ENCODE measurements at places on chromosomes 2 and 18.

- peak; percentile 68 for DNase-seq
Observed at GRCh38 chr2:160241251-160242137, 41.4 kb upstream of the ITGB6 start.

GRCh38 chr2:30655211-30655610 lies 152.0 kb downstream of the CAPN13 start:
- no peak for DNase-seq

GRCh38 chr2:203671876-203672275 lies 34.6 kb upstream of the CD28 start:
- no peak for DNase-seq

GRCh38 chr18:79372991-79373390 lies 22.7 kb upstream of the NFATC1 start:
- DNase-seq, result no peak

DNA sequence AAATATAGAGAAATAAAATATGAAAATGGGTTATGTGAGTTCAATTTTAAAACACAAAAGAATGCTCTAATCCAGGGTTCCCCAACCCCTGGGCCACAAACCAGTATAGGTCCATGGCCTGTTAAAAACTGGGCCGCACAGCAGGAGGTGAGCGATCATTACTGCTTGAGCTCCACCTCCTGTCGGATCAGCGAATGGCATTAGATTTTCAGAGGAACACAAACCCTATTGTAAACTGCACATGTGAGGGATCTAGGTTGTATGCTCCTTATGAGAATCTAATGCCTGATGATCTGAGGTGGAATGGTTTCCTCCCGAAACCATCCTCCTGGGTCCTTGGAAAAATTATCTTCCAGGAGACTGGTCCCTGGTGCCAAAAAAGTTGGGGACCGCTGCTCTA lies 34.7 kb downstream of the TTR start:
- no peak for DNase-seq

DNA sequence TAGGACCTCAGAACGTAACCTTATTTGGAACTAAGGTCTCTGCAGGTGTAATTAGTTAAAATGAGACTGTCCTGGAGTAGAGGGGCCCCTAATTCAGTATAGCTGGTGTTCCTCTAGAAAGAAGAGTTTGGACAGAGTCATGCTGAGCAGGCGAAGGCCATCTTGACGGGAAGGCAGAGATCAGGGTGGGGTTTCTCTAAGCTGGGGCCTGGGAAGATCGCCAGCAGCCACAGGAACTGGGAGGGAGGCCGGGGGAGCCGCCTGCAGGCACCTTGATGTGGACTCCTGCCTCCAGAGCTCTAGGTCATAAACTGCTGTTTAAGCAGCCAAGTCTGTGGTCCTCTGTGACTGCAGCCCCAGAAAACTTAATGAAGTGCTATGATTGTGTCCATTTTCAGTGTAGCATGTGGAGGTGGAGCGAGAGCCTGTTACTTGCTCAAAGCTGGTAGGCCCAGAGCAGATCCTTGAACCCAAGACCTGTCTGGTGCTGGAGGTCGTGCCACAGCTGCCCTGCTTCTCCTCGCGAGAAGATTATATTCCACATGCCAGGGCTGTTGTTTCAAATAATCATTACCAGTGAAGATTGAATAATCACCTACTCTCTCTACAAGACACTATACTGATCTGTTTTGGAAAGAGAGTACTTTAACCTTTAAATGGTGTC lies 105.7 kb downstream of the TPO start:
- DNase-seq, result no peak

DNA sequence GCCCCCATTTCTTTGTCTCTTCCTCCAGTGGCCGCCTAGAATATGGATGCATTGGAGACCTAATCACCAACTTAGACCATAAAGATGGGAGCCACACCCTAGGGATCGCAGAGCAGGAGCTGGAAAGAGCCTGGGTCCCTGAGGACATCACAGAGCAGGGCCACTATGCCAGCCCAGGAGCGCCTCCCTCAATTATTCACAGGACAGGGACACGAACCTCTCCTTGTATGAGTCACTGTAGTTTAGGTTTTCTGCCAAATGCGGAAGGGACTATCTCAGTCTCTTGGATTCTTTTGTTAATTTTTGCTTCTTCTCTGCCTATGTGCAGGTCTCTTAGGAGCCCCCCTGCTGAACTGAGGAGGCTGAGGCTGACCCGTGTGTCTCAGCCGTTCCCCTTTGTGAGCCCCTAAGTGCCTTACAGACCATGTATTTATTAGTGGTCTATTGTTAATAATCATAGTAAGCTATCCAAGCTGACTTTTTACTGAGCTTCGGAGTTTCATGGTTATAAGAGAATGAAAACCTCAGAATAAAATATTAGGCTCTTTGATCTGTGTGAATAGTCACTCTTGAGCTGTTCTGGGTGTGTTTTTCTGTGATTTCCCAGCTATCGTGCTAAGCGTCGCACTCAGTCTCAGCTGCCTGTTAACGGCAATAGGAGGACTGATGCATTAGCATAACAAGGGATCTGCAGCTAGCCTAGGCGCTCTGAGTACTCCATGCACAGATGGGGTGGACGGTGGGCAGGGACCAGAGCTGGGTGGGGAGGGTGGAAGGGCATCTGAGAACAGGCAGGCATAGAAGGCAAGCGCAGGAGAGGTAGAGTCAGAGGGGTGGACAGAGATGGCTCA lies 12.7 kb upstream of the PTPN4 start:
- DNase-seq, result no peak

- DNase-seq, result no peak
Observed at GRCh38 chr2:120641366-120641771, 94.3 kb upstream of the GLI2 start.

DNA sequence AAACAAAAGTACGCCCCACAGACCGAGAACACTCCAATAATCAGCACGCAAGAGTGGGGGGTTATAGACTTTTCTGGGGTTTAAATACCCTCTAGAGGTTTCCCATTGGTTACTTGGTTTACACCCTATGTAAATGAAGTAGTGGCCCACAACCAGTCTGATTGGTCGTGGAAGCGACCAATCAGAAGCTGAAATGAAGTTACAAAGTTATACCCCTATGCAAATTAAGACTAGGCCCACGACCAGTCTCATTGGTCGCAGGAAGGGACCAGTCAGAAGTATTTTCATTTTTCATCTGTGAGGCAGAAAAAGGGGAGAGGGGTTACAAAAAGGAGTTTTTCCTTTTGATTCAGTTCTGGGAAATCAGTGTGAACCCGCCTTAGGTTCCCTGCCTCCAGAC lies 55.3 kb upstream of the YWHAQ start:
- DNase-seq, result no peak

GRCh38 chr2:180156651-180157050 lies 149.6 kb upstream of the CWC22 start:
- no peak for DNase-seq

GRCh38 chr2:26535663-26536275 lies 57.8 kb upstream of the OTOF start:
- DNase-seq, result no peak

DNA sequence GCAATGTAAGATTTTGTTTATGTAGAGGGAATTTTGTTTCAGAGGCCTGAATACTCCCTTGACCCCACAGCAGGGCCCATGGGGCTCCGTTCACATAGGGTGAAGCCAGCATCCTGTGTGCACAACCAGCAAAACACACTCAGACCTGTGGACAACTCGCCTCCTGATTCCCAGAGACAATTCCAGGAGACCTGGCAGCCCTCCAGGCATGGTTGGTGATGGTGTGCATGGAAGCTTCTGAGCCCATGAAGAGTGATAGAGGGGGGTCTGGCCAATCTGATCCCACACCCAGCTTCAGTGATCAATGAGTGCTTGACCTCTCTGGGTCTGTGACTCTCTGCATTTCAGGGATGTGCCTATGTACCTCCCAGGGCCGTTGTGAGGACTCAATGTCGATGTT lies 91.0 kb upstream of the RAB6C start:
- DNase-seq, result no peak

GRCh38 chr2:127052057-127052770 lies 54.7 kb downstream of the BIN1 start:
- no peak for DNase-seq

DNA sequence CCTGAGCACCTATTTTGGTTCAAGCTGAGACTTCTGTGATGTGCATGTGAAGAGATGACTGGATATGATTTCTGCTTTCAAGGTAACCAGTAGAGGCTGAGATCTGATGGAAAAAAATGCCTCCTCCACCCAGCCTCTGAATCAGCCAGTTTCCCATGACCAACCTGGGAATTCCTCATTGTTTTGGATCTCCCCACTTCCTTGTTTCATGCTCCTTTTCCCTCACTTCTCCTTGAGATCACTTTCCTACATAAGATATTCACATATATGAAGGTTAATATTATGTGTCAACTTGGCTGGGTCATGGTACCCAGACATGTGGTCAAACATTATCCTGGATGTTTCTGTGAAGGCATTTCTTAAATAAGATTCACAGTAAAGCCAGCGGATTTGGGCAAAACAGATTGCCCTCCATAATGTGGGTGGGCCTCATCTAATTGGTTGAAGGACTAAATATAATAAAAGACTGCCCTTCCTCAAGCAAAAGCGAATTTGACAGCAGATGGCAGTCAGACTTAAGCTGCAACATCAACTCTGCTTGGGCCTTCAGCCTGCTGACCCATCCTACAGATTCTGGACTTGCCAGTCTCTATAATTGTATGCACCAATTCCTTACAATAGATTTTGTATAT lies 379.4 kb downstream of the TNS1 start:
- no peak for DNase-seq

DNA sequence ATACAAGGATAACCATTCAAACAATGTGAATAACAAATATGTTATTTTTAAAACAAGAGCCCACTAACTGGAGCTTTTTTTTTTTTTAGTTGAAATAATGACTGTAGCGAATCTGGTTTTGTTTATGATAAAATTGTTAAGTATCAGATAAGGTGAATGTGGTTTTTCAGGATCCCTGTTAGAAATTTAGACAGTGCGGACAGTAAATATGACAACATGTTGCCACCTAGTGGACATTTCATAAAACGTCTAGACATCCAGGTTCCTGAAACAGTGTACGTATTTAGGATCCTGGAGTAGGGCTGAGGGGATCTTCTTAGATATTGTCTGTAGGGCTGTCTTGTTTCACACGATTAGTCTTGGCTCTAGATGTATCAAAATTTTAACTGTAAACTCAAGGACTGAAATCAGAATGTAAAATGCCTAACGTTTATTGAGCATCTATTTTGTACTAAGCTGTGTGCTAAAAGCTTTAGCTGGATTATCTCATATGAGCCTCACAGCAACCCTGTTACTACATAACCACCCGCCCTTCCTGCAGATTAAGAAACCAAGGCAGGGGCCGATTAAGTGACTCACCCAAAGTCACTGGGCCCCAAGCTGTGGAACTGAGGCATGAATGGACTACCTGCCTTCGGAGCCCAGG lies 23.9 kb upstream of the CCDC68 start:
- peak; percentile 22 for DNase-seq

GRCh38 chr2:189327879-189328847 lies 113.1 kb upstream of the WDR75 start:
- DNase-seq, result no peak

- DNase-seq, result no peak
Observed at GRCh38 chr2:28449126-28449487, 46.8 kb upstream of the PLB1 start.

- DNase-seq, result no peak
Observed at GRCh38 chr2:177106212-177106611, 106.4 kb upstream of the HNRNPA3 start.

DNA sequence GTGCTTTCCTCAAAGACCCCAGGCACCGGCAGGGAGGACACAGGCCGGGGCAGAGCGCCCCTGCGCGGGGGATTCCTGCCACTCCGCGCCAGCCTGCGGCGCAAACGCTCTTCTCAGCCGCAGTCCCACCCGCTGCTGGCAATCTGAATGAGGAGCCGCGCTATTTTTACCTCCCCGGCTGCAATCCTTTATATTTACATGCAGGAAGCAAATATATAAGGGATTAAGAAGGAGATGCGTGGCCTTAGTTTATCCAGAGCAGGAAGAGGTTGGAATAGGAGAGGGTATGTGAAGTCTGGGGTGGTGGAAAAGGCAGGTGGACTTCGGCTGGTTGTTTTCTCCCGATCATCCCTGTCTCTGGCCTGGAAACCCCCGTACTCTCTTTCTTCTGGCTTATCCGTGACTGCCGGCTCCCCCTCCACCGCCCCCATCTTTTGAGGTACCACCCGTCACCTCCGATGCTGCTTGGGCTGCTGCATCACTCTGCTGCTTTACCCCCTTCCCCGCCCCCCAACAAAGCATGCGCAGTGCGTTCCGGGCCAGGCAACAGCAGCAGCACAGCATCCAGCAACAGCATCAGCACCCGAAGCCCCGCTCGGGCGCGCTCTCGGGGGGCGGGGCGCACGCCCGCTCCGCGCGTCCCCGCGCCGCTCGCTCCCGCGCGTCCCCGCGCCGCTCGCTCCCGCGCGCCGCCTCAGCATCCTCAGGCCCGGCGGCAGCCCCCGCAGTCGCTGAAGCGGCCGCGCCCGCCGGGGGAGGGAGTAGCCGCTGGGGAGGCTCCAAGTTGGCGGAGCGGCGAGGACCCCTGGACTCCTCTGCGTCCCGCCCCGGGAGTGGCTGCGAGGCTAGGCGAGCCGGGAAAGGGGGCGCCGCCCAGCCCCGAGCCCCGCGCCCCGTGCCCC lies at the start of gene ADAM23:
ADAM23 (plus strand) TSS at position 700 of the 902 bp plus-strand sequence. CDS start 335 bp downstream, outside the sequence.
- no peak for DNase-seq

GRCh38 chr2:33655626-33656320 lies 56.7 kb upstream of the FAM98A start:
- DNase-seq, result no peak

GRCh38 chr2:128307595-128307994 lies 11.1 kb downstream of the HS6ST1 start:
- DNase-seq, result no peak

DNA sequence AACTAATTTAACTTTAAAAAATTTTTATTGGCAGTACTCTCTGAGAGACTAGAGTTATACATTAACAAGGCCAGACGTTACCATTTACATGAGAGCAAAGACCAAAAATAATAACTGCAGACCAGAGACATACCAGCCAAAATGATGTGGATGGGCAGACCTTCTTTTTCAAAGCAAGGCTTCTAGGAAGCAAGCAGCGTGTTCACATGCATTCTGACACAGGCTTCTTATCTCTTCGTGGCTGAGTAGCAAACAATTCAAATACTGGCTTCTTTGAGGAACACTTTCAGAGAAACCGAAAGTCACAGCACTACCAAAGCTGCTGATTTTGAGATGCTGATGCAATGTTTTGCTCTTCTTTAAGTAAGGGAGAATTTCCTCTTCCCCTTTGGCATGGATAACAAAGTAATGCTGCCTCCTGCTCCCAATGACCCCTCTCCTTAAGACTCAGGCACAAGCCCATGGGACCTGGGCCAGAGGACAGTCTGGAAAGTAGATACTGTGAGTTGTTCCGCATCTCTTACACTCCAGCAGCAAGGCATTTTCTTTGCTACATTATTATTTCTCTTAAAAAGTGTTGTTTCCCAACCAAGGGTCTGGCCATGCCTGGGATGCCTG lies 181.9 kb downstream of the MREG start:
- DNase-seq, result no peak

GRCh38 chr2:12755384-12755783 lies 38.6 kb downstream of the TRIB2 start:
- no peak for DNase-seq

GRCh38 chr18:49560624-49561288 lies 1.1 kb upstream of the LIPG start:
- no peak for DNase-seq

- no peak for DNase-seq
Observed at GRCh38 chr2:207682557-207682956, 28.9 kb upstream of the CCNYL1 start.
